ENCODE measurements at places on chromosomes 7 and 10. TPM values are rescaled to one million over a fixed set of nuclear protein-coding genes. Genes with fewer than 3 reads are reported as not detected.

The SAMD9L gene
- total RNA-seq, result 0.55 TPM

The UNC5B gene
- 3.1 TPM for total RNA-seq

The LIPK gene
- total RNA-seq, result not detected

The ATOH7 gene
- 0.08 TPM for total RNA-seq

The CALML5 gene
- total RNA-seq, result not detected

The PHYHIPL gene
- 0.53 TPM for total RNA-seq

The ASAH2 gene
- total RNA-seq, result 2.2 TPM

The SLIT1 gene
- total RNA-seq, result 0.07 TPM

The SPDYE9 gene
- total RNA-seq, result not detected

The STAG3 gene
- total RNA-seq, result 0.18 TPM

The NEUROD6 gene
- total RNA-seq, result not detected

The CCDC146 gene
- total RNA-seq, result 0.67 TPM

The CTAGE6 gene
- not detected for total RNA-seq

The IDI2 gene
- total RNA-seq, result 0.09 TPM

The FOXL3 gene
- total RNA-seq, result not detected

The PHKG1 gene
- 0.31 TPM for total RNA-seq

The COL28A1 gene
- total RNA-seq, result 0.42 TPM

The PRSS37 gene
- not detected for total RNA-seq

The EGFR gene
- total RNA-seq, result 88.0 TPM

The INSYN2A gene
- 1.6 TPM for total RNA-seq

The RAMP3 gene
- not detected for total RNA-seq

The CHRM2 gene
- total RNA-seq, result not detected

The NEUROG3 gene
- not detected for total RNA-seq

The AGAP5 gene
- total RNA-seq, result 2.4 TPM

The AKR1C4 gene
- 0.13 TPM for total RNA-seq

The PAX2 gene
- total RNA-seq, result 0.22 TPM

The EVX1 gene
- 0.18 TPM for total RNA-seq

The PKD2L1 gene
- not detected for total RNA-seq

The TFPI2 gene
- total RNA-seq, result 208 TPM

The CYP3A4 gene
- 0.10 TPM for total RNA-seq

The SEMA3E gene
- 1.8 TPM for total RNA-seq

The CHAT gene
- not detected for total RNA-seq

The HOXA7 gene
- 5.2 TPM for total RNA-seq

The TBC1D12 gene
- 6.4 TPM for total RNA-seq

The NYAP1 gene
- 6.7 TPM for total RNA-seq

The CYP3A7 gene
- 0.05 TPM for total RNA-seq

The RBP3 gene
- total RNA-seq, result not detected

The PRTFDC1 gene
- total RNA-seq, result 15.3 TPM
